ENCODE measurements at places on chromosomes 2 and 18. TPM values are rescaled to one million over a fixed set of nuclear protein-coding genes. Genes with fewer than 3 reads are reported as not detected.

DNA sequence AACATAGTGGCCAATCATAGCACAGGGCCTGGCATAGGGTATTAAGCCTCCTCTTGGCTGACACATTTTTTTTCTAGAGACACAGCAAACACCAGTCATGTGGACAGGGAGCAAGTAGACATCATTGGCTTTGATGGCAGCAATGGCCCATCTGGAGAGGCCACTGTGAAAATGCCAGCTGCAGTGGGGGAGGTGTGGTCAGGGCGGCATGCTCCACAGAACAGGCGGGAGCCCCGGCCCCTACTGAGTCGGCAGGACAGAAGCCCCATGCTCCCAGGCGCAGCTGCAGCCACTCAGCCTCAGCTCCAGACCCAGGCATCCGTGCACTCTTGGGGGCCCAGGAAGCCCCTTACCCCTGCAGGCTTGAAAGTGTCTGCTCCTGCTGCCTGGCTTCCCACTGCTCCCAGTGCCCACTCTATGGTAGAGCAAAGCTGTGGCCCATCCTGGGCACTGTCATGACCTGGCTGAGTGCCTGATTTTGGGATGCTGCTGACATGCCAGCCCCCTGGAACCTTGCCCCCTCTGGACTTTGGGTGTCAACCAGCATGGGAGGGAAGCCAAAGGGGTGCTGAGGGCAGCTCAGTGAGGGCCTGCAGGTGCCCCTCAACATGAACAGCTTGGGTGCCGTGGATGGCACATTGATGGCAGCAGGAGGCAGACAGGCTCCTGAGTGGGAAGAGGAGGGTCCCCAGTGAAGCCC, 23.3 kb upstream of the UBE2F start:
- DNase-seq = no peak

Gene ZBTB7C
- not detected for total RNA-seq

- DNase-seq = no peak
Measured at GRCh38 chr18:4101009-4101408, 354.1 kb downstream of the DLGAP1 start.

Gene DPY30
- total RNA-seq = 51.2 TPM

GRCh38 chr18:9867071-9867594, 18.6 kb upstream of the TXNDC2 start:
- no peak for DNase-seq

Gene KHK
- total RNA-seq = 3.4 TPM

DNA sequence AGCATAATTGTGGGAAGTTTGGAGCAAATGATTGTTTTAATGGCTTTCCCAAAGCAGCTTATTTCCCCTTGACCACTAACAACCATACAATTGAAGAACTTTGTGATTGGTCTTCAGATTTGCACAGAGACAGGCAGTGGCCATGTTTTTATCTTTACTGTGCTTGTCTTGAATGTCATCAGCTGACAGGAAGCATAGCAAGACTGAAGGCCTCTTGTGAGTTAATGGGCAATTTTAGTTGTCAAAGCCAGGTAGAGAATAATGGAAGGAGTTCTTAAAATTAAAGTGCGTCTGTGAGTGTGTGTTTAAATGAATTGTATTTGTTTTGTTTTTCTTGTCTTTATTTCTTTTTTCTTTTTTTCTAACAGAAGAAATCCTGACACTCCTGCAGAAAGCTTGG, 809.9 kb downstream of the TSN start:
- DNase-seq = no peak

DNA sequence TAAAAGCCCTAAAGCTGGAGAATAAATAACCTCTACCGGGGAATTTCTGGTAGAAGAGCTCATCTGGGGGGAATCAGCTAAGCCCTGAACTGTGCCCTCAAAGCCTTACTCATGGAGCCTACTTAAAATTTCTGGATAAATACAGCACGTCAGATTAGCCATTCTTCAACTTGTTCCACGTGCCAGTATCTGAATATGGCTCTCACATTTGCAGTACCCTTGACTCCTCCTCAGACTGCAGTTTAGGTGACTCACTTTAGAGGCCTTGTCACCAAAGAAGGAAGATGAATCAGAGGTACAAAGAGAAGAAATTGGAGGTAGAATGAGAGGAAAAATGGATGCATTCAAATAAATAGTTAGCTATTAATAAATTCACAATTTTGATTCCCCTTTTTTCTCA, 34.6 kb upstream of the POTEC start:
- DNase-seq = no peak

DNA sequence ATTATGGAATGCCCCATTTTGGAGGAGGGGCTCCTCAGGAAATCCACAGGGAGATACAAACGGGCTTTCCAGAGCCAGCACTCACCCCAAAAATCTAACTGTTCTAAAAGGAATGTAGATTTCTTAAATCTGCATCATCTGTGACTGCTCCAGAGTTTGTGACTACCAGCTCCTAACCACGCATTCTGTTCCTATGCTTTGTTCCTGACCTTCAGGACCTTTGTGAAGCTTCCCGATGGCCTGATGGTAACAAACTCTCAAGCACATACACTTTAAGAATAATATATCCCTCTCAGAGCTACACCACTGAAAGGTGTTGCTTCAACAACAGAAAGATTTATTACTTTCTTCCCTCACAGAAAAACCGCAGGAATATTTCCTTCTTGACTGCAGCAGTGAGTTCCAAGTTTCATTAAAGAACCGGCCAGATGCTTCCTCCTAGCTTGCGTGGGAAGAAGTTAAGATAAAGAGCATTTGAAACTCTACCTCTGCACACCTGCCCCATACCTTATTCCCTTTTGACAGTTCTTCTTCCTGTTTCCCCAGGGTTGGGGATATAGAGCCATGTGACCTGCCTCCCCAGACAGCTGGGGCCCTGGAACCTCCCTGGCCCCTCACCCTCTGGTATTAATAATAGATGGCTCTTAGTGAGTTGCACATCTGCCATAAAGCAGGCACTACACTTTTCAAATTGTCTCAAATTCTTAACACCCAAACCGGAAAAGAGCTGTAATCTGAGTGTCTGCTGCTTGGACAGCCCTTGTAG, 40.2 kb upstream of the EML4 start:
- no peak for DNase-seq

DNA sequence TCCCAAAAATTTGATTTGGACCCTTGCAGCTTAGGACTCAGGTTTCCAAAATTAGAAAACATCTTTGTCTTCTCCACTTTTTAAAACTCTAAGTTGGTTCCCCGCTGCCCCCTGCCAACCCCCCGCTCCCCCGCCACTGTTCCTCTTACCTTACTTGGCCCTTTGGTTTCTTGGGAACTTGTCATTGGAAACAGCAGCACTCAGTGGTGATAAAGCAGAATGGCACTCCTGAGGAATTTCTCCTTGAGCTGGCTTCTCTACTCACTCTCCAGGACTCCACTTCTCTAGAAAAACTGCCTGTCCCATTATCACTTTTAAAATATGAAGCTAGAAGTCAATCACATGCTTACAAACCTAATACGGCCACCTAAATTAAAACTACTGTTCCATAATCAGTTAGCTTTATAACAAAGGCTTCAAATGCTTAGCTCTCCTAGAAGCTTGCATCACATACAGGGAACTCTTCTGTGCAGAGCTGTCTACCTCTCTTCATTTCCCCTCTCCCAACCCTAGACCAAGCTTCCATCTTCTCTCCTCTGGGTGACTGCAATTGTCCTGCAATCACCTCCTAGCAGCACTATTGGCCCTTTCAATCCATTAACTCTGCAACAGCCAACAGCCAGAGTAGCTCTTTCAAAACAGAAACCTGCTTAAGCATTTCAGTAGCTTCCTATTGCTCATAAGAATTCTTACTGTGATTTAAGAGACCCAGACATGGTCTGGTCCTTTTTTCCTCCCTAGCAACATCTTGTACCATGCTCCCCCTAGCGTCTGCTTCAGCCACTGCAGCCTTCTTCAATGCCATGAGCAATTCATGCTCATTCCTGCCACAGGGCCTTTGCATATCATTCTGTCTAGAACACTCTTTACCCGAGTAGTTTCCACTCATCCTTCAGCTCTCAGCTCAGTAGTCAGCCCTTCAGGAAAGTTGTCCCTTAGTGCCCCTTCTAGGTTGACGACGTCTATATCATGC, 15.2 kb upstream of the PLEKHM3 start:
- peak; percentile 65 for DNase-seq

Gene ADGRF3
- total RNA-seq = under 0.01 TPM

Gene ATRAID
- 97.0 TPM for total RNA-seq

- no peak for DNase-seq
Measured at GRCh38 chr2:569681-570080, 107.5 kb downstream of the TMEM18 start.

Gene PRSS56
- total RNA-seq = not detected

Gene RNU2-63P
- 70.8 TPM for total RNA-seq

Gene GRHL1
- total RNA-seq = 0.40 TPM

GRCh38 chr2:201924453-201924852, 109.2 kb upstream of the FZD7 start:
- no peak for DNase-seq

Gene FMNL2
- total RNA-seq = 48.4 TPM

- DNase-seq = no peak
Measured at GRCh38 chr2:176080540-176081375, 3.0 kb downstream of the EVX2 start.

DNA sequence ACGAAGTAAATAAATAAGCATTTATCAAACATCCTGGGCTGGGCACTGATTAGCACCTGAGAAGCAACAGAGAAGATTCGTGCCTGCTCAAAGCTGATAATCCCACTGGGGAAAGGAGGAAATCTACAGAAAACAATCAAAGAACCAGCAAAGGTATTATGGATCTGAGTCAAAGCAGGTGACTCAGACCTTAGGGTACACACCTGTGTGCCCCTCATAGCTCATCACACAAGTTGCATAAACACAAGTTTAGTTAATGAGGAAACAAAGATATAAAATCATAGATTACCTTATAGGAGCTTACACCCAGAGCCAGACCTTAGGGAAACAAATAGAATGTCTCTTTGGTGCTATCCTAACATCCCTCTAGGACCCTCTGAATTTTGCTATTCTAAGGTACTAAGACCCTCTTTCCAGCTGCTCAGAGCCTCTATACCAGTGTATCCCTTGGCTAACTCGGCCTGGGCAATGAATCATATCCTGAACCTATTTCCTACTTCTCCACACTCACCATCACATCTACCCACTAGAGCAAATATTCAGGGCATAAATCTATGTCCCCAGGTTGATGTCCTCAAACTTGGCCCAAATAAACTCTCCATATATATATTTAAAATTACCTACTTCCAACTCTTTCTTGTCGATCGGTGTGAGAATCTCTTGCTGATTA, 19.3 kb upstream of the CTIF start:
- DNase-seq = peak; percentile 63

DNA sequence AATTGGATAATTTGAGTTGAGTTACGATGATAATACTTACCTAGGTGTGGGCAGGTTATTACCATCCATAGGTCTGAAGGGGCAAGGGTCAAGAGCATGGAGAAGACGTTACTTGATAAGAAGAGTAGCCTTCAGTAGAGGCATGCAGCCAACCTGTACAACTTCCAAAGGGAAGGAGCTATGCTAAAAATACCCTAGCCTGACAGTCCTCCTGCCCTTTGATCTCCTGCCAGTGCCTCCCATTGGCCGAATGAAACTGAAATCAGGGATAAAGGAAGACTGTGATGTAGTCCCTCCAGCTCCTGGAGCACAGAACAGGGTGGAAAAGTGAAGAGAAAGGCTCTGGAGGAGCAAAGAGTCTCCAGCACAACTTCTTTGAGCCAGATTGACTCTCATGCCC, 487.4 kb downstream of the ADCYAP1 start:
- DNase-seq = no peak

DNA sequence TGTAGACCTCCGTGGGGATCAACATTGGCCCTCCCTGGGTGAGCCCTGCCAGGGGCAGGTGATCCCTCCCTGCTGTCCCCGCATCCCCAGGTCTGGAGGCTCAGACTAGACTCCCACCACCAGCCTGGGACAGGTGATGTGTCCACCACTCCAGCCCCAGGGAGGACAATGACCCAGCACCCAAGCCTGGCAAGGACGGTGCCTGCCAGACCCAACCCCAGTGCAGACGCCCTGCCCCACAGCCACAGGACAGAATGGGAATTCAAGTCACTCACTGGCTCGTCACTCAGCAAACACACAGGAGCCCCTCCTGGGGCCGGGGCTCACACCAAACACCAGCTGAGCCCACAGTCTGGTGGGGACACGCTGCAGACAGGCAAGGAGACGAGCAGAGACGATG, 239.7 kb downstream of the ATAD2B start:
- no peak for DNase-seq

Gene KCNG2
- 1.4 TPM for total RNA-seq

GRCh38 chr2:20868377-20868776, 45.5 kb upstream of the LDAH start:
- no peak for DNase-seq

Gene FLACC1
- total RNA-seq = 0.60 TPM

Gene MRO
- not detected for total RNA-seq

DNA sequence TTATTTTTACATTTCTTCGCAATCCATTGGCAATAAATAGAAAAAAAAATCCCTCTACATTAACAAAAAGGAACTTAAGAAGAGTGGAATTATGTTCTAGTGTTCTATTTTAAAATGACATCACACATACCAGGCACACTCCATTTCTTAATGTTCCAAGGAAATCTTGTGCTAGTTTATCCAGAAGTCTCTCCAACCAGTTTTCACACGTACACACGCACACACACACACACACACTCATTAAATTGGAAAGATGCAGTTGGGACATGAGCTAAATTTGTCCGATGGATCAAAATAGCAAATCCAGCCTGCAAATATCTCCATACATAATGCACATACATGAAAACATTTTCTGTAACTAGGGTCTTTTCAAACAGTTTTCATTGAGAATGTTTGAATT, 78.3 kb downstream of the KCNJ3 start:
- no peak for DNase-seq

DNA sequence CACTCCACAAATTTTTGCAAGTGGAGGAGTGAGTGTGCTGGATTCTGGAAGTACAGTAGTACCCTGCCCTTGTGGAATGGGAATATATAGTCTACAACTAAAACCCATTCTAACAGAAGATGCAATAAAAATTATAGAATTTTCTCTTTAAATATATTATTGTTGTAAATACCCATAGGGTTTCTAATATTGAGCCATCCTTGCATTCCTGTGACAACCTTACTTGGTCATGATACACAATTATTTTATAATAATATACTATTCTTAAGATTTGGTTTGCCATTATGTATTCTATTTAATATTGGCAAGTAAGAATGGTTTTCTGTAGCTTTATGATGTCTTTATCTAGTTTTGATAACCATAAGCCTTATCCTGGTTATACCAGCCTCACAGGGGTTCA, 52.2 kb downstream of the EML6 start:
- DNase-seq = no peak

GRCh38 chr18:74806700-74807416, 209.2 kb downstream of the ZNF407 start:
- no peak for DNase-seq

GRCh38 chr2:17228461-17228860, 289.8 kb downstream of the RAD51AP2 start:
- no peak for DNase-seq

Measured in lung microvascular endothelial cell (primary cell).